GM20000 (cell line): ENCODE measurements at places on chromosomes 13 and 19.
A peak's percentile ranks its signal among the peaks of the same experiment; 100 is the strongest.

DNA sequence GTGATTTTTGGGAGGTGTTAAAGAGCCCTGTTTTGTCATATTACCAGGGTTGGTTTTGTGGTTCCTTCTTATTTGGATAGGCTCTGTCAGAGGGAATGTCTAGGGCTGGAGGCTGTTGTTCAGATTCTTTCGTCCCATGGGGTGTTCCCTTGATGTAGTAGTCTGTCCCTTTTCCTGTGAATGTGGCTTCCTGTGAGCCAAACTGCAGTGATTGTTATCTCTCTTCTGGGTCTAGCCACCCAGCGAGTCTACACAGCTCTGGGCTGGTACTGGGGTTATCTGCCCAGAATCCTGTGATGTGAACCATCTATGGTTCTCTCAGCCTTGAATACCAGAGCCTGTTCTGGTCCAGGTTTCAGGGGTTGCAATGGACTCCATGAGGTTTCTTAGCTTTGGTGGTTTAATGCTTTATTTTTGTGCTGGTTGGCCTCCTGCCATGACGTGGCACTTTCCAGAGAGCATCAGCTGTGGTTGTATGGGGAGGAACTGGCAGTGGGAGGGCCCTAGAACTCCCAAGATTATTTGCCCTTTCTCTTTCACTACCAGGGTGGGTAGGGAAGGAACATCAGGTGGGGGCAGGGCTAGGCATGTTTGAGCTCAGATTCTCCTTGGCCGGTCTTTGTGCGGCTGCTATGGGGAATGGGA is 78.8 kb downstream of the SPRY2 start:
- DNase-seq: no peak

GRCh38 chr13:75010941-75011340 is 471.0 kb downstream of the TBC1D4 start:
- no peak for DNase-seq

DNA sequence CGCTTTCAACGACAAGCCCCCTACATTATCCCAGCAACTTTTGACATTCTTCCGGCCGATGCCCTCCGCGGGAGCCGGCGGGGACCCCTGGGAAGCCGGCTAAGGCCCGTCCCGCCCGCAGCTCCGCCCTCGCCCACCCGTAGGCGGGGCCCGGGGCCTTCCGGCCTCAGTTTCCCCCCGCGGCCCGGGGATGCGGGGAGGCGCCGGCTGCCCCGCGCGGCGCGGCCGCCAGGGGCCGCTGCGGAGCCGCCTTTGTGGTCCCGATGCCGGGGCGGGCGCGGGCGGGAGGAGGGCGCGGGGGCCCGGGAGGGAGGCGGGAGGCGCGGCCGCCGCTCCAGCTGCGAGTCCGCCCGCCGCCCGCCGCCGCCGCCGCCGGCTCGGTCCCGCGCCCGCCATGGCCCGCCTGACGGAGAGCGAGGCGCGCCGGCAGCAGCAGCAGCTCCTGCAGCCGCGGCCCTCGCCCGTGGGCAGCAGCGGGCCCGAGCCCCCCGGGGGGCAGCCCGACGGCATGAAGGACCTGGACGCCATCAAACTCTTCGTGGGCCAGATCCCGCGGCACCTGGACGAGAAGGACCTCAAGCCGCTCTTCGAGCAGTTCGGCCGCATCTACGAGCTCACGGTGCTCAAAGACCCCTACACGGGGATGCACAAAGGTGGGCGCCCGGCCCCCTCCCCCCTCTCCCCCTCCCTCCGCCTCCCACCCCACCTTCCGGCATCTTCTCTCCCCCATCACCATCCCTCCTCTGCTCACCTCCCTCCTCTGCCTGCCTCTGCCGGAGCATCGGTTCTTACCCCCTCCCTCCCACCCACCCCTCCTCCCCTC is at the start of gene CELF5:
Gene CELF5 (plus strand): TSS at position 316 of the 823 bp plus-strand sequence. CDS start 79 bp downstream, at position 395.
- peak; percentile 94 for DNase-seq

GRCh38 chr13:99386911-99387788 is 80.0 kb upstream of the GPR183 start:
- peak; percentile 81 for DNase-seq

DNA sequence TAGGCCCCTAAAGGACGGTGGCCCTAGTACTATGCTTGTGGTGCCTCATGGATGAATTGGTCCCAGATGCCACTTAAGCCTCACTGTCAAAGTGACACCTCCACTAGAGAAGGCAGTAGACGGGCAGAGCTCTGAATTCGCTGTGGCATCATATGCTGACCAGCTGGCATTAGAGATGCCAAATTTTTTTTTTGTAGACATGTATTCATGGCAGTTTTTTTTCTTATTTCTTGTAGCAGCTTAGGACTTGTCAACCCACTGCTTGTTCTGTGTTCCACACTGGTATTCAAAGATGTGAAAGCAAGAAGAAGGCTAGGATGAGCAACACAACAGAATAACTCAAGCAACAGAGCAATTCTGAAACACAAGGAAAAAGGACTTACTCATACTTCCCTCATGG is 212.5 kb downstream of the DLEU7 start:
- no peak for DNase-seq

GRCh38 chr19:5032101-5032967 is 63.4 kb downstream of the KDM4B start:
- DNase-seq: no peak

DNA sequence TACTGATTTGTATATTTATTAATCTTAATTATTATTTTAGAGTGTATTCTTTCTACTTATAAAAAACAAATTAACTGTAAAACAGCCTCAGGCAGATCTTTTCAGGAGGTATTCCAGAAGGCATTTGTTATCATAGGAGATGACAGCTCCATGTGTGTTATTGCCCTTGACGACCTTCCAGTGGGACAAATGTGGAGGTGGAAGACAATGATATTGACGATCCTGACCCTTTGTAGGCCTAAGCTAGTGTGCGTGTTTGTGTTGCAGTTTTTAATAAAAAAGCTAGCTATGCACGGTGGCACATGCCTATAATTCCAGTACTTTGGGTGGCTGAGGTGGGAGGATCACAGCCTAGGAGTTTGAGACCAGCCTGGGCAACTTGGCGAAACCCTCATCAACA is 46.7 kb downstream of the NDFIP2 start:
- DNase-seq: no peak

DNA sequence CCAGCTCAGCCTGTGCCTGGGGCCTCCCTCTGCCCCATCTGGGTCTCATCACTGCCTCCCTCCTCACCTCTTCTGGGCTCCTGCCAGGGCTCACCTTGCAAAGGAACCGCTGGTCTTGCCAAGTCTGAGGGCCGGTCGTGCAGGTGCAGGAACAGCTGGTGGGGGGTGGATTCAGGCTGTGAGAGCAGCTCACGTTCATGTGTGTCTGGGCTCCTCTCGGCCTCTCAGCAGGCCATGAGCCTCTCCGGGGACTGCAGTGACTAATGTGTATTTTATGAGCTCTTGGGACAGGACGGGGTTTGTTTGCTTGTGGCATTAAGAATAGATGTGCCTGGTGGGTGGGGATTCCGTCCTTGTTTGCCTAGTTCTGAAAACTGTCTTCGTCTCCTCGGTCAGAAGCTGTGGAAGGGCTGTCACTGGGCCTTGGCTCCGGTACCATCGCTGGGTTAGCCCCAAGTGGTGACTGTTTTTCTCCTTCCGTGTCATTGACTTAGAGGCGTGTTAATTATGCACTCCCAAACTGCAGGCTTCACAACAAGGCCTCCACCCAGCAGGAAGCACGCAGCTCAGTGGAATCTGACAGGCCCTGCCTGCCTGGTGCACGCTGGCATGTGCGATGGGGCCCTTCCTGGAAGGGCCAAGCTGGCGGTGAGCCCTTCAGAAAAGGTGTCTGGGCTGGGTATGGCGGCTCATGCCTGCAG is 77.6 kb downstream of the KDM4B start:
- no peak for DNase-seq

- DNase-seq: no peak
Observed at GRCh38 chr19:3054972-3055740, 7.1 kb downstream of the TLE5 start.

DNA sequence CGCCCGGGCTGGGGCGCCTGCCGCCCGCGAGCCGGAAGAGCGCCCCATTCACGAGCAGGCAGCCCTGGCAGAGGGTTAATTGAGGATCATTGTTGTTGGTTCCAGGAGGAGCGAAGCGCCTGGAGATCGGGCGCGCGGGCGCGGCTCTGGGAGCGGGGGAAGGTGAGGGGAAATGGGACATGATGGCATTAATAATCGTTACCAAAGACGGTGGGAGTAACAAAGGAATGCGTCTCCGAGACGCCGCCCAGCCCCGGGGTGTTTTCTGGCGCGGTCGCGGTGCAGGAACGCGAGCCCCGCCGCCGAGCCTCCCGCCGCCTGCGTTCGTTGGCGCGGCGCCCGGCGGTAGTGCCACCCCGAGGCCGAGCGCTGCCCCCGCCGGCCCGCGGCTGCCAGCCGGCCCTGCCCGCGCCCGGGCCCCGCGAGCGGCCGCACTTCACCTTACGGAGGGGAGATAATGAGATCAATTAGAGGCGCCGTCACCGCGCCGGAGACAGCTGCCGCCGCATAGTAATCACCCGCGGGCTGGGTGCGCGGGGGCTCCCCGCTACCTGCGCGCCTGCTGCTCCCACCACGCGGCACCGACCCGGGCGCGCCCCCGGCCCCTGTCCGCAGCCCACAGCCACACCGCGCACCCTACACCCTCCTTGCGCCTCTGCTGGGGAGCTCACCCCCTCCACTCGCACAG is 2.8 kb downstream of the ZNF536 start:
- no peak for DNase-seq

DNA sequence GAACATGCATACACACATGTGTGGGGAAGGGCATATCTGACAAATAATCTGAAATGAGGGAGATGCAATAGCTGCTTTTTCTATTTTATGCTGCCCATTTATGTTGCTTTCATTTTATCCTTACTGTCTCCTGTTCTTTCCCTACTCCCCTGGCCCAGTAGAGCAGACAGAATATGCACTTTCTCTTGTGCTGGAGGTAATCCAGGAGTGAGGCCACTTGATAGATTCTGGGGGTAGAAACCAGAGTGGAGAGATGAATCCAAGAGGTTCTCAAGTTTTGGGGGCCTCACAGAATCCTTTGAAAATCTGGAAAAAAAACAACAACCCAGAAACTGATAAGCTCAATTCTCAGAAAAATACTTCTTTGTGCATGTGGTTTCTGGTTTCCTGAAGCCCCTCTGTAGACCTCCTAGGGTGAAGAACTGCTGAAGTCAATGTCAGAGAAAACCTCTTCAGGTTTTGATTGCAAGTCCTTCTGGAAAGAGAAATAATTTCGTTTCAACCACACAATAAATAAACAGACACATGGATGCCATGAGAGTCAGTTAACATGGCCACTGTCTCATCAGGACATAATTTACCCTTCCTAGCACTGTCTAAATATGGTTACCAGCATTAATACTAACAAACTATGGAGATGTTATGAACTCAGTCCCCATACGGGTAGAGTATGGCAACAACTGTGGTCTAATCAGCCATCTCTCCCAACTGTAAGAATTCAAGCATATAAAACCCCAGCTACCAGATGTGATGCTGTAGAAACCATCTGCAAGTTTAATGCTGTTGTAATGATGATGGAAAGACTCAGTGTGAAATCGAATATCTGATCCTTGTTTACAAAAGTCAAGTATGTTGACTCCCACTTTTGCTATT is 355.6 kb downstream of the SLC7A1 start:
- DNase-seq: no peak

DNA sequence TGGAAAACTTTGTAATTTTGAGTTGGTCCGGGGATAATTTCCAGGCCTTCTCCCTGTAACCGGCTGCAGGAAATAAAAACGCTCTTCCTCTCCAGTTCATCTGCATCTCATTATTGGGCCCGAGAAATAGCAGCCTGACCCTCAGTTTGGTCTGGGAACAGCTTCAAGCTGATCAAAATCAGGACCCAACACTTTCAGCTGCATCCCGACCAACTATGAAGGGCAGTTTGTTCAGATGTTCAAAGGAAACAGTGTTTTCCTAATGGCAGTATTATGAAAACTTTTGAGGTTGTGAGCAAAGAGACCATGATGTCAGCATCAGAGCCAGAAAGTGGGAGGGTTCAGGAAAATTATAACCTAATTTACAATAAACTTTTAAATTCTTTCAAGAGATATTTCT is 35.7 kb downstream of the STK24 start:
- no peak for DNase-seq

- peak; percentile 83 for DNase-seq
Observed at GRCh38 chr19:17755977-17756670, 4.8 kb downstream of the FCHO1 start.

- DNase-seq: no peak
Observed at GRCh38 chr19:15288146-15288963, 44.0 kb downstream of the BRD4 start.

- no peak for DNase-seq
Observed at GRCh38 chr13:97364827-97365226, 69.1 kb upstream of the RAP2A start.

- no peak for DNase-seq
Observed at GRCh38 chr19:37342753-37343152, 28.1 kb upstream of the ZNF527 start.

- DNase-seq: no peak
Observed at GRCh38 chr19:48396016-48396823, 2.8 kb downstream of the GRIN2D start.

GRCh38 chr13:107266657-107267056 is 698.7 kb upstream of the ARGLU1 start:
- no peak for DNase-seq

GRCh38 chr19:30666301-30666803 is 294.2 kb downstream of the ZNF536 start:
- DNase-seq: peak; percentile 56

DNA sequence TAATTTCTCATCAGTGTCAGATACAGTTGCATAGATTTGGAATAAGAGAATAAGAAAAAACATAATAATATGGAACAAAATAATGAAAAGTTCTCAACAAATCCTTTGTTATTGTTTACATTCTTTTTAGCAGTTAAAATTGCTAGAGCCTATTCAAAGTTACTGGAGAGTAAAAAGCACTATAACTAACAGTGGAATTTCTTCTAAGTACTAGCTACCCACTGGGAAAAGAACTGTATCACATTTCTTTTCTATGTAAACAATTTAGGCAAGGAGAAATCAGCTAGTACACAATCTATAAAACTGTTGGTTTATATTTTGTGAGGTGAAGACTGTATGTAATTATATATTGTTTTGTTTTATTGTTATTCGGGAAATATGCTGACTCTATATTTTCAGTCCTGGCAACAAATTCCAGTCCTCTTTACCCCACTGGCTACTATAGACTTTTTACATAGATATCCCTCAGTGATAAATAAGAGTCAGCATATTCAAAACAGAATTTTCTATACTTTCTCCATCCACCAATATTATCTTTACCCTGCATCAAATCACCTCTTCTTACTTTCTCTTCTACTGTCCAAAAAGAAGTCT is 222.0 kb downstream of the PCDH9 start:
- DNase-seq: no peak

DNA sequence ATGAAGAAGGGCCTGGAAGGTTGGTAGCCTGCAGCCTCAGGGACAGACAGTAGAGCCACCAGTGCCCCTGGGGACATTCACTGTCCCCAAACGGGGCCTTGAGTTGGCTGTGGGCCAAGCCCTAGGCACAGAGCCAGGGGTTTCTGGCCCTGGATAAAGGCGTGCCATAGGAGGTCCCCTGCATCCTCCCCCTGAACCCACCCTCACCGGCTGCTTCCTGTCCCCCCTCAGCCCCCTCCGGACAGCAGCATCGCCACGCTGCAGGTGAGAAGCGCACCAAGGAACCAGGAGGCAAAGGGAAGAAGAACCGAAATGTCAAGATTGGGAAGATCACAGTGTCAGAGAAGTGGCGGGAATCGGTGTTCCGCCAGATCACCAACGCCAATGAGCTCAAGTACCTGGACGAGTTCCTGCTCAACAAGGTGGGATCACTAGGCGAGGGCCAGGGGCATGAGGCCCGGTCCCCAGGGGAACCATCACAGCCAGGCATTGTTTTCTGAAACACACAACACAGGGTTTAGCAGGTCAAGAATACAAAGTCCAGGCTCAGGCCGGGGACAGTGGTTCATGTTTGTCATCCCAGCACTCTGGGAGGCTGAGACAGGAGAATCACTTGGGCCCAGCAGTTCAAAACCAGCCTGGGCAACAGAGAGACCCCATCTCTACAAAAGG is 14.6 kb upstream of the USE1 start:
- no peak for DNase-seq
